ENCODE measurements at places on chromosomes 4 and X. TPM values are rescaled to one million over a fixed set of nuclear protein-coding genes. Genes with fewer than 3 reads are reported as not detected.

SMIM14 gene
- 27.2 TPM for total RNA-seq

GAGE12F gene
- total RNA-seq = not detected

HTN1 gene
- total RNA-seq = not detected

C1GALT1C1 gene
- 12.7 TPM for total RNA-seq

ERCC6L gene
- 0.55 TPM for total RNA-seq

SLC38A5 gene
- total RNA-seq = 51.6 TPM

CNKSR2 gene
- total RNA-seq = 2.2 TPM

GRCh38 chrX:17527922-17528321 is 152.9 kb downstream of the NHS start:
- no peak for DNase-seq

DNA sequence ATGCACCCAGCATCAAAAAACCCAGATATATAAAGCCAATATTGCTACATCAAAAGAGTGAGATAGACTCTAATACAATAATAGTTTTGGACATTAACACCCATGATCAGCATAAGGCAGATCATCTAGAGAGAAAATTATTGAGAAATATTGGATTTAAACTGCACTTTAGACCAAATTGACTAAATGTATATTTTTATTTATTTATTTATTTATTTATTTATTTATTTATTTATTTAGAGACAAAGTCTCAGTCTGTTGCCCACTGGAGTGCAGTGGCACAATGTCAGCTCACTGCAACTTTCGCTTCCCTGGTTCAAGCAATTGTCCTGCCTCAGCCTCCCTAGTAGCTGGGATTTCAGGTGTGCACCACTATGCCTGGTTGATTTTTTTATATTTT is 193.0 kb downstream of the KLHL4 start:
- DNase-seq = no peak

- no peak for DNase-seq
Measured at GRCh38 chrX:69162361-69162865, 2.8 kb downstream of the PJA1 start.

DNA sequence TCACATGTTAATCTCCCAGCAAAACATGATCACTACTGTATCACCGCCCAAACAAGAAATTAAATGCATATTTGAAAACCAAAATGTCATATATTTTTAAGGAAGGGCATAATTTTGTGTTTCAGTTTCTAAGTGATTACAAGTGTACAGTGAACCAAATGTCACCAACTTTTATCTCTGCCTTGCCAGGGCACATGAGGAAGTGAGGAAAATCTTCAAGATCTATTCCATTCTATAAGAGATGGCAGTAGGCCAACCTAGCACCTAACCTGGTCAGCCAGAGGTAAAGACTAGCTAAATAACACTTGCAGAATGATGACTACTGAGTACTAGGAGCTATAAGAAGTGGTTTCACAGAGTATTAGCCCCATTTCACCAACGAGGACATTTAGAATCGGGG is 107.2 kb downstream of the ATP11C start:
- no peak for DNase-seq

DNA sequence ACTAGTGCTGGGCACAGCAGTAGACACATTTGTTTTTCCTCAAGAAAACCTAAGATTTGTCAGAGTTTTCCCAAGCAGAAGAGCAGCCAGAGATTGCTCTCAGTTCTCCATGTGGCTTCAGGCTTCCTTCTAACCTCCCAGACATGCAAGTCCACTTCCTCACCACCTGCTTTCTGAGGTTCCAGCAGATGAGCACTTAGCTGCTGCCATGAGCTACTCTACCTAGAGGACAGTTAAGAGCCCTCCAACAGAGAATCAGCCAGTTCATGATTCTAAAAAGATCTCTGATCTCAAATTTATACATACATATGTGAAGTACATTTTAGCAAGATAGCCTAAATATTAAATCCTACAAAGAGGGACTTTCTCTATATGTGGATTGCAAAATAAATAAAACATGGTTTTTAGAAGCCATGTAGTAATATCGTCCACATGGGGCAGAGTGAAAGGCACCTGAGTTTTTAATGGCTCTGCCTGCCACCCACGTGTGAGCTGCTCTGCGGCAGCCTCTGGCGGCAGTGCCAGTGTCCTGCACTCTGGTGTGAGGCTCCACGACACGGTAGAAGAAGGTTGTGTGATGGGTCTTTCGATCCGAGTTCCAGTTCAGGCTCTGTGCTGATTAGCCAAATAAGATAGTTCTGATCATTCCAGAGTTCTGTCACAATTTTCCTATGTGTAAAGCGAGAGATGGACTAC is 10.3 kb downstream of the CYP4V2 start:
- DNase-seq = no peak

DNA sequence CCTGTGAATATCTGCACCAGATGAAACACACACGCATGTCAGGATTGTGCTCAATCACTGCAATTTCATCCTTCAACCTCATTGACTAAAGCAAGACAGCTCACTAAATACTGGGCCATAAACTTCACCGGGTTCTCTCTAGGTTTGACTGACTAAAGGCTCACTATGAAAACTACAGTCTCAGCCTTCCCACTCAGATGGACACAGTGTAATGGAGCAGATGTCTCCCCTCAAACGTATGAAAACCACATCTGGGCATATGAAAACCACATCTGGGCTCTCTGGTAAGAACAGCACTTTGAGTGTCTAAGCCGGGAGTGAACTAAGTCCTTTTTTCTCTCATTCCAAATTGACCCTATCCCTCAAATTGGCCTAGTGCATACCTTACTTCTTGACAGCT is 15.2 kb downstream of the GEMIN8 start:
- no peak for DNase-seq

- DNase-seq = no peak
Measured at GRCh38 chr4:114435116-114435515, 163.5 kb upstream of the UGT8 start.

DNA sequence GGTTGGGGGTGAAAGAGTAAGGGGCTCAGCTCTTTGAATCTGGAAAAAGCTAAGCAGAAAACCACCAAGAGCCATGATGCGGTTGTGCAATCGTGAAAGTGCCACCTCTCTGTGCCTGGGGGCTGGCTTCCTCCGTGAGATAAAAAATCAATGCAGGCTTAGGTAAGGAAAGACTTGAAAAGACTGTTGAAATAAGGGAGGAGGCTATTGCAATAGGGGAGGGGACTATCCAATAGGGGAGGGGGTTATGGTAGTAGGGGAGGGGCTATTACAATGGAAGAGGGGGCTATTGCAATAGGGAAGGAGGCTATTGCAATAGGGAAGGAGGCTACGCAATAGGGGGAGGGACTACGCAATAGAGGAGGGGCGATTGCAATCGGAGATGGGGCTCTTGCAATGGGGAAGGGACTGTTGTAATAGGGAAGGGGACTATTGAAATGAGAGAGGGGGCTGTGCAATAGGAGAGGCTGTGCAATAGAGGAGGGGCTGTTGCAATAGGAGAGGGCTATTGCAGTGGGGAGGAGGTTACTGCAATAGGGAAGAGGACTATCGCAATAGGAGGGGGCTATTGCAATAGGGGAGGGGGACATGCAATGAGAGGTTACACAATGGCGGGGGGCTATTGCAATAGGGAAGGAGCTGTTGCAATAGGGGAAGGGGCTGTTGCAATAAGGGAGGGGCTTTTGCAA is 162.3 kb upstream of the PSAPL1 start:
- no peak for DNase-seq

GRCh38 chrX:28889591-28890090 is 302.4 kb downstream of the IL1RAPL1 start:
- no peak for DNase-seq

GRCh38 chr4:189822326-189822725 is 118.3 kb upstream of the FRG1 start:
- DNase-seq = no peak

All from astrocyte (in vitro differentiated cells and primary cell).